Cardiac fibroblast (primary cell): ENCODE measurements at places on chromosomes 1 and 21.

GRCh38 chr1:221310180-221310579 lies 430.9 kb downstream of the HLX start:
- no peak for DNase-seq

DNA sequence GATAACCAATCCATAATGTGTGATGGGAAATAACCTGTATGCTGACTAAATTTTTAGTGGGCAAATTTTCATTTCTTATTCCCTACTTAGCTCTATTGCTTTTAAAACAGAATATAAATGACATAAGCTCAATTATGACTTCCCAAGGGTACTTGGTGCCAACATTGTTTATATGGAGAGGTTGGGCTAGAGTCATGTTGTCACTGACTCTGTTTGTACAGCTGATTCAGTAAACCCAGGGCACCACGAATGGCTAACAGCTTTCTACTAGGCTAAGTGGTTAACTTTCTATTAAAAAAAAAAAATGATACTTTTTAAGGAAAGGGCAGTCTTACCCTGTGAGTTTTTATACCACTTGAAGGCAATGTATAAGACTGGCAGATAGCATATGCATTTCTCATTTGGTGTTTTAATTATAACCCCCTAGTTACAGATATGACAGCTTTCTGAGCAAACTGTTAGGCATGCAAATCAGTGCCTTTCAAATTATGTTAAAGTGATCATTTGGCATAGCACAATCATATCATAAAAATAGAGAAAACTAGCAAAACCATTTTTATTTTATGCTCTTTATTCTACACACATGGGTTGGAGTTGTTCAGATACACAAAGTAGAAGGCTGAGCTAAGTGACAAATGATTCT lies 147.1 kb downstream of the DNM3 start:
- DNase-seq, result no peak

GRCh38 chr1:146001709-146002108 lies 5.3 kb upstream of the TXNIP start:
- no peak for DNase-seq

GRCh38 chr1:237763137-237763536 lies 127.6 kb downstream of the ZP4 start:
- DNase-seq, result no peak

- no peak for DNase-seq
Observed at GRCh38 chr1:224064150-224064549, 49.8 kb upstream of the FBXO28 start.

DNA sequence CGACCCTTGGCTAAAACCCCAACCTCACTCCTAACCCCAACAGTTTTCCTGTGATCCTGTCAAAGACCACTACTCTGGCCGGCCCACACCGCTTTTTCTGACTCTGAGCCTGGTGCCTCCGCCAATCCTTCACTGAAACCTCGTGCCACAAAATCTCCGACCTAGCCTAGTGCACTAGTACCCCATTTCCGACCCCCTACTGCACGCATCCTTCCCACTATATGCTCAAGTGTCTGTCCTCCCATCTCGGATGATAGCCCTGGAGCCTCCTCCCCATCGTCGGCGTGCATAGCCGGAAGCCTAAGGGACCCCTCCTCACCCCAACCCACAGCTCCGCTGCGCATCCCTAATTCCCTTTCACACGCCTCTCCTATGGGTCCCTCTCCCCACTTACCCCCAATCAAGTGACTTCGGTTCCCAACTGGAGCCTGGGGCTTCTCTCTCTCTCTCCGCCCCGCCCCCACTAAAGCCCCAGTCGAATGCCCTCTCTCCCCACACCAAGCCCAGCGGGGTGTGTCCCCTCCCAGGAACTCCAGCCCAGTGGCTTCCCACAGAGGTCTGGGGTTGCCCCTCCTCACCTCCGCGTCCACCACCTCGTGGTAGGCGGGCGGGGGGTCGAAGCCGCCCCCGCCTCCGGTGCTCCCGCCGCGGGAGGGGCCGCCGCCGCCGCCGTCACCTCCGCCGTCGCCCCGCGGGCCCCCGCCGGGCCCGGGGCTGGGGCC lies 791 bp downstream of the USP24 start:
- DNase-seq, result peak; percentile 29

- DNase-seq, result peak; percentile 94
Observed at GRCh38 chr1:207393610-207394009, 60.5 kb upstream of the CR2 start.

DNA sequence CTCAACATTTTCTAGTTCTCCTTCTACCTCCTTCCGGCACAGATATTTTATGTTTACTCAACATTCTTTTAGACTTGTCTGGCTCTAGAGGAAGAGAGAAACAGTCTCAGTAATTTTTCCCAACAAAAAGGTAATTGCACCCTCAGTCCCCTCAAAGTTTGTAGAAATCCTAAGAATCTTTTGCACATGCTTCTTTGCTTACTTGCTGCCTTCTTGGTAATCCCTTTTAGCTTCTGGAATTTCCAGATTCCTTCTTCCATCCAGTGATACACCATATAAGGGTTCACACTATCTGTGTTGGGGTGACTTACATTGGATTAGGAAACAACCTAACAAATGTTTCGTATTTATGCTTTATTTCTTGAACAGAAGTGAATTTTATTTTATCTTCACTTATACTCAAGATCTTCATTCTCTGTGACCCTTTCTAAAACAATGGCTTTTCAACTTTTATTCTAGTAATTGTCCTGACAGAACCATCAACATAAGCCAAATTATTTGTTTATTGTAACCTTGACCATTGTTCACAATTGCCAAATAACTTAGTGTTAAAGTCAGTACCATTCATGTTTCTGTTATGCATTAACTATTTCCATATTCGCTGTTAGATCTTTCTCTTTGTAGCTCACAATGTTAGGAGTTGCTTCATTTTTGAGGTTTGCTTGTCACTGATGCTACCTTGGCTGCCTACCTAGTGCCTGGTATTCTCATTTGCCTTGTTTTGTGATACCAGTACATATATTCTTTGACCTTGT lies 238.1 kb downstream of the HMCN1 start:
- DNase-seq, result no peak
